ENCODE measurements at places on chromosomes 1 and 21.
A peak's percentile ranks its signal among the peaks of the same experiment; 100 is the strongest.

DNA sequence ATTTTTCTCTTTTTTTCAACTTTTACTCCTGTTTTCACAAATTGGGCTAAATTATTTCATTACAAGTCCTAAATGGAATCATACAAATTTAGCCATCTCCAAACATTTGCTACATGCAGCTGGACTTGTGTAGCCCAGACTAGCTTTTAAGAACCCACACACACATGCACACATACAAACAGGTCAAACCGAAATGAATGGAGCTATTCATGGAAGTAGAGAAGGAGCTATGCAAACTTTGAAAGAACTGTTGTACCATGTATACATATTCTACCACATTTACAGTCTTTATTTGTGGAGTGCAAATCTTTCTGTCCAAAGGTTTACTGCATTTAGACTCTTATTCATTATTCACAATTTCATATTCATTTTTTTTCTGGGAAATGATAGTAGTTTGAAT lies 189.1 kb upstream of the RNPC3 start:
- DNase-seq: peak; percentile 58

- peak; percentile 30 for DNase-seq
These were observed 603.0 kb downstream of the MATN1 start for GRCh38 chr1:30120245-30121000.

- DNase-seq: no peak
These were observed 106.2 kb upstream of the COL6A1 start for GRCh38 chr21:45875416-45875760.

DNA sequence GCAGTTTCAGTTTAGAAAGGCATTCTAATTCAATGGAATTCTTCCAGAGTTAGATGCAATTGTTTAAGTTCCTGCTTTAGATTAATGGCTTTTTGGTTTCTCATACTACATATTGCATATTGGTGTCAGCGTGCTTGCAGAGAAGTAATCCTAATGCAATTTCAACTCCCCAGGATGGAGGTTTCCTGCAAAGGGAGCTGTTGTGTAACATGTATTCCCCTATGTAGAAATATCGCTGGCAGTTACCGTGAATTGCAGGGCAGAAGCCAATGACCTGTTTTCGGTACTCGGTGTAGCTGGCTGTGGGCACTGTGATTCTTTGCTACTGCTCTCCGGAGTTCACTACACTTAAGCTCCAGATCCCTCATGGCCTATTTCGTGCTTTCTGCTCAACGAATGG lies 256.1 kb upstream of the PTBP2 start:
- no peak for DNase-seq

GRCh38 chr21:28821276-28822122 lies 171.2 kb downstream of the LTN1 start:
- peak; percentile 46 for DNase-seq

DNA sequence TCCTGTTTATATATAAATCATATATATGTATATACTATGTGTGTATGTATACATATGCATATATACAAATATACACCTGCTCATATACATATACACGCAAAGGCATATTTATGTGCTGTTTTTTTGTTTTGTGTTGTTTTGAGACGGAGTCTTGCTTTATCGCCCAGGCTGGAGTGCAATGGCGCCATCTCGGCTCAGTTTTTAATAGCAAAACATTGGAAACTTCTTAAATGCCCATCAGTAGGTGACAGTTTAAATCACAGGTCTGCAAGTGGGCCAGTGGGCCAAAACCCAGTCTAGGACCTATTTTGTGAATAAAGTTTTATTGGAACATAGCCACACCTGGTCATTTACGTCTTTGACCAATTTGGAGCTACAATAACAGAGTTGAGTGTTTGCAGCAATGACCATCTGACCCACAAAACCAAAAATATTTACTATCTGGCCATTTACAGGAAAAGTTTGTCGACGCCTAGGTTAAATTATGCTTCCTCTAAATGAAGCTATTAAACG lies 132.3 kb downstream of the TOMM20 start:
- DNase-seq: no peak

- DNase-seq: peak; percentile 78
These were observed 160.6 kb upstream of the ATP1B1 start for GRCh38 chr1:168945870-168946269.

DNA sequence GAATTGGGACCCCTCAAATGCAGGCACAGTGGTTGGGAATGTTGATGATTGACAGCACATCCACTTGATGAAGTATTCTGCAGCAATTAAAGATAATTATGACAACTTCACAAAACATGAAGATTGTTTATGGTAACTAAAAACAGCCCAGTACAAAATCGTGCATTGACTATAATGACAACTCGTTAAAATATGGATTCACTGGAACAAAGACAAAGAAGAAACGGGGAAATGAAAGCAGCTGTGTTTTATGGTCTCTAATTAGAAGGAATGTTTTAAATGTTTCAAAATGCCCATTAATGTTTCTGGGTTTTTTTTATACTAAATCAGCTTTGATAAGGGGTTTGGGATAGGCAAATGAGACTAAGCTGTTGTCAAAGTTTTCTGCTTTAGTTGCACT lies 36.1 kb downstream of the NIPAL3 start:
- no peak for DNase-seq
